ENCODE measurements at places on chromosomes 12 and 14.

DNA sequence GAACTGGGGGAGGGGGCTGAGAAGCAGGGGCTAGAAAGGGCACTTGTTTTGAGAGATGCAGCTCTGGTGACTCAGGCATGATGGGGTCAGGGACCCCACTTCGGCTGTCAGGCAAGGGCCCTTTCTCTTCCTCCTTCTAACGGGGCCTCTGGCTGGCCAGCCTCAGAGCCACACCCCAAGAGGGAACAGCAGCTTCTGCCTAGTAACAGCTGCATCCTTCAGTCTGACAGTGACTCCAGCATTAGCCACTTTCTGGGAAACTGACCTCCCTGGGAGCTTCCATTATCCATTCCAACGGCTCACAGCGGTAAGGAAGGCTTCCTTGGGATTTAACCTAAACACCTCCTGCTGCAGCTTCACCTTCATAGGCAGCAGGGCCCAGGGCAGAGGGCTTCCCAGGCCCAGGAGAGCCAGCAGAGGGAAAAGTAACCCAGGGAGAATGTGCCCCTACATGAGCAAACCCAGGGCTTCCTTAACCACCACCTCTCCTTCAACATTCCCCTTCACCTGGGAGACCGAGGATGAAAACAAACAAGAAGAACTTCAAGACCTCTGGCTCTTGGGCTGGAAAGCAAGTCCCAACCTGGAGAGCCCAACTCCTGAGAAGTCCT, 2.7 kb downstream of the NCKAP5L start:
- no peak for DNase-seq

GRCh38 chr14:95421741-95422140, 94.7 kb downstream of the SYNE3 start:
- DNase-seq: no peak

GRCh38 chr12:105281694-105282049, 45.7 kb upstream of the APPL2 start:
- no peak for DNase-seq

- DNase-seq: peak; percentile 76
Observed at GRCh38 chr12:25775968-25776367, 182.5 kb upstream of the RASSF8 start.
